Neural crest cell (in vitro differentiated cells): ENCODE measurements at places on chromosomes 1 and 21.
A peak's percentile ranks its signal among the peaks of the same experiment; 100 is the strongest.

- DNase-seq: no peak
- no peaks in the 10 kb centered on the region for H3K36me3 ChIP-seq
- peak overlapping the region; percentile 80 for H3K4me3 ChIP-seq
- H3K27ac ChIP-seq: no peak overlapping the region
- peaks cover 32% of the 10 kb centered on the region for H3K4me1 ChIP-seq
These were observed 1.4 kb upstream of the ARF1 start for GRCh38 chr1:228081144-228081543.

DNA sequence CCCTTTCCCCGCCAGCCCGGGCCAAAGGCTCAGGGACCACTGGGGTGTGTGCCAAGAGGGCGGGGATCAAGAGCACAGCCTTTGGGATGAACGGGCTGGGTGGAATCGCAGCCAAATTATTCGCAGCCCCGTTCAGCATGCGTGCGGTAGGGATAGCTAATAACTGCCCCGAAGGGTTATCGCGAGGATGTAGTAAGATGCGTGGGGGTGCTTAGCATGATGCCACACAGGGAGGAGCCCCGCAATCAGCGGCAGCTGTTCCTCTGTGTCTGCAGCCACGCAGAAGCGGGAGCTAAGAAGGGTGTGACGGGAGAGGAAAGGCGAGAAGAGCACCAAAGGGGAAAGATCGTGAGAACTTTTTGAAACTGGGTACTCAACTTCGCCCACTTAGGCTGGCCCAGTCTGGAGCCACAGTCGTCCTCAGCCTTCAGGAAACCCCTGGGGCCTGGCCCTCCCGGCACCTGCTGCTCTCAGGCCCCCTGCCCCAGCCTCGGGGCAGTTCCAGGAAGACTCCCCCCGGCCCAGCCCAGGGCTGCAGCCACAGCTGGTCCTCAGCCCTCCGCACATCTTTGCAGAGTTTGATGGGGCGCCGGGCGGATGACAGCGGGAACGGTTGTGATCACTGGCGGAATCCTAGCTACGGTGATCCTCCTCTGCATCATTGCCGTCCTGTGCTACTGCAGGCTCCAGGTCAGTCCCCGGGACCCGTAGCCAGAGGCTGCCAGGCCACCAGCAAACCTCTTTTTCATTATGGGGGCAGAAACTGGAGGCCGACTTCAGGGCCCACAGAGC is 64.9 kb downstream of the TOR1AIP2 start:
- H3K4me3 ChIP-seq: no peak overlapping the region
- no peaks in the 10 kb centered on the region for H3K36me3 ChIP-seq
- H3K27me3 ChIP-seq: peaks cover 43% of the 10 kb centered on the region
- DNase-seq: no peak

- H3K4me1 ChIP-seq: peaks cover 60% of the 10 kb centered on the region
- DNase-seq: no peak
- peak overlapping the region; percentile 28 for H3K4me3 ChIP-seq
- H3K27me3 ChIP-seq: no peaks in the 10 kb centered on the region
These were observed 5.5 kb downstream of the CTNNBIP1 start for GRCh38 chr1:9904596-9904995.

GRCh38 chr1:176556288-176556687 is 93.3 kb downstream of the PAPPA2 start:
- no peak overlapping the region for H3K27ac ChIP-seq
- no peak overlapping the region for H3K4me3 ChIP-seq
- H3K27me3 ChIP-seq: peaks cover 73% of the 10 kb centered on the region
- peaks cover 17% of the 10 kb centered on the region for H3K4me1 ChIP-seq
- DNase-seq: no peak

- no peaks in the 10 kb centered on the region for H3K27me3 ChIP-seq
- peaks cover 2% of the 10 kb centered on the region for H3K36me3 ChIP-seq
- no peak overlapping the region for H3K4me3 ChIP-seq
- DNase-seq: no peak
These were observed 119.1 kb downstream of the ERG start for GRCh38 chr21:38379147-38379546.

- peaks cover 13% of the 10 kb centered on the region for H3K36me3 ChIP-seq
- H3K4me3 ChIP-seq: no peak overlapping the region
- no peaks in the 10 kb centered on the region for H3K27me3 ChIP-seq
- H3K27ac ChIP-seq: no peak overlapping the region
- no peaks in the 10 kb centered on the region for H3K4me1 ChIP-seq
- DNase-seq: no peak
These were observed 23.4 kb downstream of the POFUT2 start for GRCh38 chr21:45264146-45264911.

GRCh38 chr1:236287757-236288619 is 6.2 kb upstream of the ERO1B start:
- peaks cover 10% of the 10 kb centered on the region for H3K4me1 ChIP-seq
- H3K4me3 ChIP-seq: no peak overlapping the region
- DNase-seq: no peak
- no peak overlapping the region for H3K27ac ChIP-seq
- H3K36me3 ChIP-seq: no peaks in the 10 kb centered on the region

DNA sequence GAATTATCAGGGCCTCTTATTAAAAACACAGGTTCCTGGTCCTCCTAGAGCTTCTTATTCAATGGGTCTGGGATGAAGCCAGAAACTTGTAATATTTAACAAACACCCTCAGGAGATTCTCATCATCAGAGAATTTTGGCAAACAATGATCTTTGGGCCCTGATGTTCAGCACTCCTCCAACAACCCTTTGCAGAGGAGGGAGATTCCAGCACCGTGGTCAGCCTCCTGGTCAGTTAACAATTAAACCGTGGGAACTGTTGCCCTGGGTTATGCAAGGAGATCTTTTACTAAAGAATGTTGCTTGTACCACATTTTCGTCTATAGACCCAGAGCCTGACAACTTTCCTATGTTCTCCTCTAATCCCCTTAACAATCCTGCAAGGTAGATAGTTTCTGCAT is 294.4 kb downstream of the PLPP3 start:
- no peak overlapping the region for H3K4me3 ChIP-seq
- no peaks in the 10 kb centered on the region for H3K27me3 ChIP-seq
- H3K4me1 ChIP-seq: peaks cover 30% of the 10 kb centered on the region
- DNase-seq: no peak
- H3K27ac ChIP-seq: no peak overlapping the region

DNA sequence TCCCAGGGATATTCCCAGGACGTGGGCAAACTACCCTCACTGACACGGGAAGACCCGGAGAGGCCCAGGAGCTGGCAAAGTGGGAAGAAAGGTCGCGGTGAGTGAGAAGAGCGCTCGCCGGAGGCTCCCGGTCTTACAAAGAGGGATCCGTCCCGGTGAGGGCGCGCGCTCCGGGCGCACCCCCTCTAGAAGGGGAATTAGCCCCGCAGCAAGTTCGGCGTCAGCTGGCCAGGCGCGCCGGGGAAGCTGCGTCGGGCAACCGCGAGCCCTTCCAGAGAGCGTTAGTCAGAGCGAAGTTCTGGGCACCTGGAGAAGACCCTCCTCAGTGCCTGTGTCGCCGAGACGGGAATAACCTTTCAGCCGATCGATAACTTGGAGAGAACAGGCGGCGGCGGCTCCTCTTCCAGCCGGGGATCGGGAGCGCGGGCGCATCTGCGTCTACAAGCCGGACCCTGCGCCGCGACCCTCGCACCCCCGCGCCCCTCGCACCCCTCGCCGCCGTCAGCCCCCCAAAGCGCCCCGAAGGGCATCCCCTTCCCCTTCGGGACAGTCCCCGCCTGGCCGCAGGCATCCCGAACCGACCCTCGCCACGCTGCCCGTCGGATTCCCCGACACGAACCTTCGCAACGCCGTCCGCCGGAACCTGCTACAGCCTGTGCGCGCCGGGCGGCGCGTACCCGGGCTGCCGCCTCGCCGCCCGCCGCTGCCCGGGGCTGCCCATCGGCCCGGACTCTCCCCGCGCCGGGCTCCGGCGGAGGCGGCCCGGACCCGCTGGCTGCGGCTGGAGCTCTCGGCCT is 485 bp downstream of the SIPA1L2 start:
- H3K36me3 ChIP-seq: no peaks in the 10 kb centered on the region
- peak overlapping the region; percentile 94 for H3K4me3 ChIP-seq
- H3K27me3 ChIP-seq: no peaks in the 10 kb centered on the region
- peak; percentile 32 for DNase-seq

- H3K27me3 ChIP-seq: no peaks in the 10 kb centered on the region
- peaks cover 27% of the 10 kb centered on the region for H3K4me1 ChIP-seq
- peaks cover 6% of the 10 kb centered on the region for H3K36me3 ChIP-seq
These were observed 14.2 kb downstream of the WASF2 start for GRCh38 chr1:27475720-27476119.

DNA sequence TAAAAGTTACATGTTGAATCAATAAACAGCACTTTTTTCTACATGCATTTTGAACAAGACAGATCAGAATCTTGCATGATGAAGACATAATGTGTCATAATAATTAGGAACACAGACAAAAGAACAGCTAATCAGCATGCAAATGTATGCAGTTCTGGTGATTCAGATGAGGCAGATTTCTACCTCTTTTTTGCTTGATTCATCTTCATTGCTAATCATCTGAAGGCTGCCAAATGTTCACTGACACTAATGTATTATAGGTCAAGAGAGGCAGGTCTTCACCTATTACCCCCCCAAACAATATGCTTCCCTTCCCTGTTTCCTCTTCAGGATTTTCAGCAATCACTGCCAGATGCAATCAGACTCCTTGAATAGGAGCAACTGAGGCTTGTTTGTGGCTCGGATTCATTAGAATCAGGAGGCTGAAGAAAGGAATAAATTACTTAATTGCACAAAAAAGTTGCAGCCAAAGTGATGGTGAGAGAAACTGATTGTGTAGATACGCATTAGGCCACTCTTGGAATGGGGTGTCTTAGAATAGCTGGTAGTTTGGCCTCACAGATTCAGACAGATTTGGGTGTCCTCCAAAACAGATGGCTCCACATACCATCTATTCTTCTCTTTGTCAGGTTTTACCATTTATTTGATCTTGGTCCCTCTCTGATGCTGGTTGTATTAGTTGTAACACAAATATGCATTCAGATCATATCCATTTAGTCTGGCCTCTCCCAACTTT is 275.4 kb downstream of the RPS6KC1 start:
- no peak overlapping the region for H3K27ac ChIP-seq
- no peak for DNase-seq
- H3K4me3 ChIP-seq: no peak overlapping the region
- peaks cover 54% of the 10 kb centered on the region for H3K4me1 ChIP-seq

DNA sequence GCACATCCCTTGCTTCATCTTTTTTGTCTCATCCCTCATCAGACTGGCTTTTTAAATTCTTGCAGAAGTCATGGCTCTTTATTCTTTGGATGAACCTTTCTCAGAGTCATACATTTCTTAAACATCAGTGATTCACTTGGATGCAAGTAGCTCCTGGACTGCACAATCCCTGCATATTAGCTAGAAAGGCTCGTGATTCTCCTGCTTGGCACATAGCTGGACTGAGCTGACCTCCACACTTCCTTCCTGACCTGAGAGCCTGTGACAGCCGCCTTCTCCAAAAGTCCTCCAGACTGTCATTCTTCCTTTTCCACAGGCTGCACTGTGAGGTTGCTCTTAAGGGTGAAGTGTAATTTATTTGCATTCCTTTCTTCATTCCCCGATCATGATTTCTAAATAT is 109.4 kb downstream of the RGL1 start:
- no peak overlapping the region for H3K27ac ChIP-seq
- H3K4me1 ChIP-seq: peaks cover 13% of the 10 kb centered on the region
- H3K4me3 ChIP-seq: no peak overlapping the region
- H3K27me3 ChIP-seq: no peaks in the 10 kb centered on the region
- H3K36me3 ChIP-seq: peaks cover 25% of the 10 kb centered on the region

- peaks cover 34% of the 10 kb centered on the region for H3K27me3 ChIP-seq
- H3K4me1 ChIP-seq: no peaks in the 10 kb centered on the region
- no peaks in the 10 kb centered on the region for H3K36me3 ChIP-seq
These were observed 28.5 kb downstream of the DLGAP3 start for GRCh38 chr1:34900775-34901502.

GRCh38 chr1:15616373-15617172 is 685 bp upstream of the DDI2 start:
- no peaks in the 10 kb centered on the region for H3K36me3 ChIP-seq
- peak overlapping the region; percentile 13 for H3K27ac ChIP-seq
- H3K27me3 ChIP-seq: no peaks in the 10 kb centered on the region
- H3K4me1 ChIP-seq: peaks cover 27% of the 10 kb centered on the region

GRCh38 chr21:28227881-28228635 is 764.6 kb downstream of the LTN1 start:
- no peak overlapping the region for H3K27ac ChIP-seq
- H3K4me3 ChIP-seq: no peak overlapping the region
- H3K36me3 ChIP-seq: no peaks in the 10 kb centered on the region
- DNase-seq: no peak
- H3K4me1 ChIP-seq: peaks cover 11% of the 10 kb centered on the region
- H3K27me3 ChIP-seq: no peaks in the 10 kb centered on the region

DNA sequence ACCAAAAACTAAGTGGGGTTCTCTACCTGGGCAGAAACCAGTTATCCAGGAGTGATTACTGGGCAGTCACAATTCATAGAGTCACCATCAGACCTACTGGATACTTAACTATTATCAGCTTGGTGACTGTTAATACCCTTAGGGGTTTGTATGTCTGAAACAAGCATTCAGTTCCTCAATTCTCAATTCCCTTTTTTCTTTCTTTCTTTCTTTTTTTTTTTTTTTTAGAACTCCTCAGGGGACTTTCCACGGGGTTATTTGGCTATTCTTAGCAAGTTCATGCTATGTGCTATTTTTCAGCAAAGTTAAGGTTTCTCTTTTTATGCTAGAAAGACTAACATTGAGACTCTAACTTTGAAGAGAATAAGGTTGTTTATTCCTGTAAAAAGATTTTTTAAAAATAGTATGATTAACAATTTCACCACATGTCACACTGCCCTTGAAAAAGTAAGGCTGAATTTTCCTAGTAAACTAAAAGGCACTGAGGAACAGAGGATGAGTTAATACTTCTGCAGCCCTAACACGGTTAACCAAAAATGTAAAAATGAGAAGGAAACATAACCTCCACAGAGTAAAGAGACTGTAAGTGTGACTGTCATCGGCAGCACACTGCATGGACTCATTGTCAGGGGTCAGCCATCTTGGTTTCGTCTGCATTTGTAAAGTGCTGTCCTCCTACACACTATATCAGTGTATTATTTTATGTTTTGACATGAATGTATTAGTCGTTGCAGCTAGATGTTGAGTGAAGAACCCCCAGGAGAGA is 310.2 kb downstream of the NTNG1 start:
- no peak for DNase-seq
- H3K27ac ChIP-seq: no peak overlapping the region
- no peaks in the 10 kb centered on the region for H3K27me3 ChIP-seq
- H3K4me3 ChIP-seq: no peak overlapping the region

GRCh38 chr1:22794647-22795365 is 84.2 kb downstream of the EPHB2 start:
- no peaks in the 10 kb centered on the region for H3K27me3 ChIP-seq
- H3K36me3 ChIP-seq: no peaks in the 10 kb centered on the region
- H3K27ac ChIP-seq: peak overlapping the region; percentile 81
- H3K4me1 ChIP-seq: peaks cover 90% of the 10 kb centered on the region
- H3K4me3 ChIP-seq: no peak overlapping the region

GRCh38 chr1:235460770-235461169 is 43.5 kb downstream of the B3GALNT2 start:
- no peak overlapping the region for H3K4me3 ChIP-seq
- H3K4me1 ChIP-seq: peaks cover 5% of the 10 kb centered on the region
- peaks cover 15% of the 10 kb centered on the region for H3K36me3 ChIP-seq
- no peak for DNase-seq
